ENCODE measurements at places on chromosomes 11 and 22.

DNA sequence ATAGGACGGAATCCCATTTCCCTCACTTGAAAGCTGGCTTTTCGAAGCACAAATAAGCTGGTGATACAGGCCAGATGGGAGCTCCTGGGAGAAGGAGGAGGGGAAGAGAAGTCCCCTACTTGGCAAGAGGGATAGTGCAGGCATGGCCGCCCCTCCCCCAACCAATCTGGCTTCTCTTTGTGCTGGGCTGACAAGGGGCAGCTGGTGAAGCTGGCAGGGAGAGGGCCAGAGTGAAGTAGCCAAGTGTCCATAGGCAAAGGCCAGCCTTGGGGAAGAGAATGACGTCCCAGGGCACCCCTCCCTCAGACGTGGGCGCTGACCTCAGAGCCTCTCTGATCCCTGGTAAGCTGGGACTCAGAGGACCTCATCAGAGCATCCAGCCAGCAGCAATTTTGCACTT is 78.7 kb upstream of the GRAMD1B start:
- no peak for DNase-seq

DNA sequence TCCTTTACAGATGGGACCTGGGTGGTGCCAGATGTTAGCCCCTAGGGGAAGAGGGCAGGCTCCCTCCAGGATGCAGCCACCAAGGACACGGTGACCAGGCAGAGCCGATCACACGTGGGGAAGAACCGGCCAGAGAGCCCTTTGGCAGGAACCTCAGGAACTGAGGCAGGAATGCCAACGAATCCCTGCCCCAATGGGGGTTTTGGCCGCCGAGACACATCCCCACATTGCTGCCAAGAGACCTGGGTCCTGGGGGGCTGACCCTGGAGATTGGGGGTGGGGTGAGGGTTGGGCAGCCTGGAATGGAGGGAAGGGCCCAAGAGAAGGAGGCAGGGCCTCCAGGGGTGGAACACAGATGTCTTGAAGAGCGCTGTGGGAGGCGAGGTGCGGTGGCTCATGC is 28.7 kb upstream of the LMO1 start:
- no peak for DNase-seq

GRCh38 chr11:102551169-102551781 is 20.7 kb upstream of the MMP7 start:
- no peak for DNase-seq

DNA sequence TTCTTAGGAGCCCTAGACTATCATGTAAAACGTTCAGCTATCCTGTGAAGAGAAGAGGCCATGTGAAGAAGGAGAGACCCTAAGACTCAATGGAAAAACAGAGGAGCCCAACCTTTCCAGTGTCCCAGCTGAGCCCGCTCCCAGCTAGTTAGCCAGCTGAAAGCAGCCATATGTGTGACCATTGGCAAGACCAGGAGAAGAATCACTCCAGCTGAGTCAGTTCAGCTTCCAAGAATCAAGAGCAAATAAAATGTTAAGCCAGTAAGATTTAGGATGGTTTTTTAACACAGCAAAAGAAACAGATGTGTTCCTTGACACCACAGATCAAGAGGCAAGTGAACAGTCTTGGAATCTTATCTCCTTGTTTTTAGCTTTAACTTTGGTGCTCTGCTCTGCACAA is 108.0 kb downstream of the CCDC81 start:
- DNase-seq, result no peak

GRCh38 chr22:25795478-25795877 is 53.5 kb downstream of the MYO18B start:
- no peak for DNase-seq

GRCh38 chr22:18145676-18146388 is 4.1 kb upstream of the USP18 start:
- no peak for DNase-seq

- no peak for DNase-seq
These were observed 20.7 kb downstream of the DIXDC1 start for GRCh38 chr11:111957663-111958444.

DNA sequence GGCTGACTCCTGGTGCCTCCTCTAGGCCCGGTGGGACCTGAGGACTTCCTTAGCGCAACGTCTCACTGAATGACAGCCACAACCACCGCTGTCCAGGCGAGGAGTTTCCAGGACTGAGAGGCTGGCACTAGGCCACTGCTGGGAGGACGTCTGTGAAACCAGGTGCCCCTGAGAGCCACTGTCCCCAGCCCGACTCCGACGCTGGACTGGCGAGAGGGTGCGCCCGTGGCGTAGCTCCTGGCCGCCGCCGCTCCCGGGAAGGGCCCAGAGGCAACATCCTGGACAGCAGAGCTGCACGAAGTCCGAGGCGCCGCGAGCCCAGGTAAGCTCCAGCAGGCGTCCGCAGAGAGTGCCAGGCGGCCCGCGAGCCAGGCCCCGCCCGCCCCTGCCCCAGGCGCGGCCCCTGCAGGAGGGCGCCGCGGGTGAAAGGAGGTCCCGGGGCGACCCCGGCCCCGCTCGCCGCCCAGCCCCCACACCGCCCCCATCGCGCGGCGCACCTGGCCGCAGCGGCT is 525 bp downstream of the DGCR2 start:
- no peak for DNase-seq

- no peak for DNase-seq
These were observed 4.5 kb upstream of the TBX10 start for GRCh38 chr11:67644042-67644441.

- no peak for DNase-seq
These were observed 55.4 kb downstream of the HSD17B12 start for GRCh38 chr11:43735961-43736360.

GRCh38 chr22:31537019-31537535 is 40.7 kb downstream of the SFI1 start:
- DNase-seq, result no peak

GRCh38 chr22:41315586-41315985 is 14.3 kb downstream of the ZC3H7B start:
- DNase-seq, result no peak

DNA sequence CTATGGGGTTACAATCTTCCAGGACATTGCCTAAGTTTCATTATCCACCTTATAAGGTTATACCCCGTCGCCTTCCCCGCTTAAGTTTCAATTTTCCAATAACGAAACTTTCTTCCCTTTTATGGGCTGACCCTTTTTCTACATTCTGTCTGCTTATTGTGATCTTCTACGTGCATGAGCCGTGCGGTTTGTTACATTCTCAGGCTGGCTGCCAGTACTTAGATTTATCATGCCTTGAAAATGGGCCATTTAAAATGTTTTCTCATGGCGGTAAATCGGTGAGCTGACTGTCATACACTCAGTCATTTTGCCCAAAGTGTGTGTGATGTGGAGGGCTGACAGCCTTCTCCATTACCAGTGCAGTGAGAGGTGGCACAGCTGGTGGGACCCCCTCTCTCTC is 23.3 kb downstream of the DGCR6L start:
- DNase-seq, result no peak

DNA sequence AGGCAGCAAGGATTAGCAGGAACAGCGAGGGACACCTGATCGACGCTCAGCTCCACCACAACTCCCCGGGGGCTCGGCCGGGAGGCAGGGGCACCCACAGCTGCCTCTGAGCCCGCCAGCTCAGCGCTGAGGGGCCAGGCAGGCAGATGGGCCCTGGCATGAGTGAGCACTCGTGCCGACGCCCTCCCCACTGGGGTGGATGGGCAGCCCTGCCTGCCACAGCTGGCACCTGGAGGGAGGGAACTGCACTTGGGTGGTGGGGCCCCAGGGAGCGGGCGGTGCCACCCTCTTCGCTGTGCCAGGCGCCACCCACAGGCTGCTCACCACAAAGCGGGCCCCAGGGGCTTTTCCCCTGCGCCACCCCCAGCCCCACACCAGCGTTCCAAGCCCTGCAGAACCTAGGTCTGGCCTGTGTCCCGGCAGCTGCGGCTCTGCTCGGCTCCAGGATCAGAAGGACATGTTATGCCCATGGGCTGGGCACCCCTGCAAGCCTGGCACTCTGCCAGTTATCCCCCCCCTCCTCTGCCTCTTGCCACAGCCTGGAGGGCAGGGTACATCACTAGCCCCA is 28.8 kb downstream of the WNT7B start:
- DNase-seq, result no peak

GRCh38 chr11:132095230-132096131 is 725.1 kb downstream of the NTM start:
- no peak for DNase-seq

GRCh38 chr11:87290304-87290922 is 252.7 kb downstream of the TMEM135 start:
- no peak for DNase-seq

DNA sequence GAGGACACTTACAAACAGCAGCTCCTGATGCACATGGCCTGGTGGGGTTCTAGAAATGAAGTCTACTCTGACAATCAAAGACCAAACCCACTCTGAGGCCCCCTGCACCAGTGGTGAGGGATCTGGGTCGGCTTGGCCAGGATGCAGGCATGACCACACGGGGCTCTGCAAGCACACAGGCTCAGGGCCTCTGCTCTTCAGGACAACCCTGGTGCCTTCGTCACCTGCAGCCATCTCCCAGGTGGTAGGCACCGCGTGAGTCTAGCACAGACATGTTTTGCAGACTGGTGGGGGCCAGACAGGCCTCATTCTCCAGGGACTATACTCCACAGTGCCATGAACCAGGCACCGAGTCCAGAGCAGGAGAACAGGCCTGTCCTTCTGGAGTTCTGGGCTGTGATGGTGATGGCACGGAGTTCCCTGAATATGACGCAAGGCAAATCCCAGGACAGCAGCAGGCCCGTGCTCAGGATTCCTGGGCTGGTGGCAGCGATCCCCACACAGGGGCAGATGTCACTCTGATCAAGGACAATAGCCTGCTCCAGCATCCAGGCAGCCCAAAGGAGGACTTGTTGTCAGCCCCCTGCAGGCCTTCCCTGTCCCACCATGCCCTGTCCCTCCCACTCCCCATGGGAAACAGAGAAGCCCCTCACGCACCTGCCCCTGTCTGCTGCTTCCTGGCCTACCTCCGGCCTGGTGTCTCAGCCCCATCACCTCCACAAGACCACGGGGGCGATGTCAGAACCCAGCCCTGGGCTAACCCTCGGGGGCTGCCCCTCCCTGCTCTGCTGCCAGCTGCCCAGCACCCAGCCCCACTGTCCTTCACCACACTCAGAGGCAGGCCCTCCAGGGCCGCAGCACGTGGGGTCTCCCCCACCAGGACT is 36.1 kb downstream of the GNB1L start:
- DNase-seq, result no peak

DNA sequence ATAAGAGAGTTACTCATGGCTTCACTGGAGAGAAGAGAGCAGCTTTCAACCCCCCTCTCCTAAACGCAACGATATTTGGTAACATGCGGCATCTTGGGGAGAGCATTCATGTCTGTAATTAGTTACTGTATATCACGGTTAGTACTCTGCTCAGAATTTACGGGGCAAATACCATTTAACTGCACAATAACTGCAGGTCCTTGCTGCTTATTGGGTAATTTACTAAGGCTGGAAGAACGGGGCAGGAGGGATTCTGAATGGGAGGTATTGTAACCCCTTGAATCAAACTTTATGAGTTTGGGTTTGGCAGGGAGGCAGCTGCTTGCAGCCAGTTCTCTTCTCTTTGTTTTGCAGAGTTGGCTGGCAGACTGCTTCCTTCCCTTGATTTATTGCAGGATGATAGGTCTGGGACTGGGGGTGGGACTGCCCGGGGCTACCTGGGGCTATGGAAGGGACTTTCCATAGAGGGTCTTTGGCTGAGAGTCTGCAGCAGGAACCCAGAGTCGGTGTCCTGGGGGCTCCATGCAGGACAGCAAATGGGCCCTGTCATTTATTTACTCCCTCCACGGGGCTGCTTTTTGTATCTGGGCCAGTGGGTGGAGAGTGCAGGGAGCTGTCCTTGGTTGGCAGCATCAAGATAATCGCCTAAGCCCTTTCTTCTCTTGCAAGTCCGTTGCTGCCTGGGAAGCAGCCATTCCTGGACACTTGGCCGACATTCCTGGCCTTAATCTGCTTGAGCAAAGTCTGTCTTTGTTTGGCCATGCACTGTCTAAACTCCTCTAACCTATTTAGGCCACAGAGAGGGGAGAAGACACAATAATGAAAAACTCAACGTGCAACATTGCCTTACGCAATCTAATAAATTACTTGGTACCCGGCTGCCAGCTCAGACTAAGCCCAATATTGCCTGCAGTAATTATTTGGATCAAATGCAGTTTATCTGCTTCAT is 188.9 kb downstream of the ST3GAL4 start:
- DNase-seq, result no peak

GRCh38 chr11:76783294-76783895 is at the start of gene TSKU:
Gene TSKU (plus strand): TSS chr11:76783356. CDS start chr11:76795617, 12,261 bp downstream.
- no peak for DNase-seq

DNA sequence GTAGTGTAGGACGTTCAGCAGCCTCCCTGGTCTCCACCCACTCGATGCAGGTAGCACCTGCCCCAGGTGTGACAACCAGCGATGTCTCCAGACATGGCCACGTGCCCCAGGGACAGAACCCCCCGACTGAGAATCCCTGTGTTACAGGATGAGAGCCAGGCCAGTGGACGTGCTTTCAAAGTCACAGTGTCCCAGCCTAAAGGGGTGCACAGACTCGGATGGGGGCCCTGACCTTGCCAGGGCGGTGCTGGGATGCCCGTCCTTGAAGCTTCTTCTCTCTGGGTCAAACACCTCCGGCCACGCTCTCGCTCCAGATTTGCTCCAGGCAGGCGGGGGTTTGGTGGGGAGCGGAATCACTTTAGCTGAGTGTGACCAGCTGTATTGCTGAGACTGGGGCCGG is 23.3 kb upstream of the GAL start:
- no peak for DNase-seq

DNA sequence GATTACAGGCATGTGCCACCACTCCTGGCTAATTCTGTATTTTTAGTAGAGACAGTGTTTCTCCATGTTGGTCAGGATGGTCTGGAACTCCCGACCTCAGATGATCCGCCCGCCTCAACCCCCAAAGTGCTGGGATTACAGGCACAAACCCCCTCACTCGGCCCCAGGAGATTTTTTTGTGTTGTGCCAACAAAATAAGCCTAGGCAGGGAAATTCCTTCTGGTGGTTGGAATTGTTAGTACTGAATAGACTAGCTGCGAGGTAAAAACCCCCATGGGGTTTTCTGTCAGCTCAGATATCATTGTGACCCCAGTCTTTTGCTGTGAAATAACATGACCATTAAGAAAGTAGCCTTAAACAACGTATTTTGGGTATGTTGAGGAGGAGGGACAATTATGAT is 144.9 kb downstream of the BCR start:
- no peak for DNase-seq

DNA sequence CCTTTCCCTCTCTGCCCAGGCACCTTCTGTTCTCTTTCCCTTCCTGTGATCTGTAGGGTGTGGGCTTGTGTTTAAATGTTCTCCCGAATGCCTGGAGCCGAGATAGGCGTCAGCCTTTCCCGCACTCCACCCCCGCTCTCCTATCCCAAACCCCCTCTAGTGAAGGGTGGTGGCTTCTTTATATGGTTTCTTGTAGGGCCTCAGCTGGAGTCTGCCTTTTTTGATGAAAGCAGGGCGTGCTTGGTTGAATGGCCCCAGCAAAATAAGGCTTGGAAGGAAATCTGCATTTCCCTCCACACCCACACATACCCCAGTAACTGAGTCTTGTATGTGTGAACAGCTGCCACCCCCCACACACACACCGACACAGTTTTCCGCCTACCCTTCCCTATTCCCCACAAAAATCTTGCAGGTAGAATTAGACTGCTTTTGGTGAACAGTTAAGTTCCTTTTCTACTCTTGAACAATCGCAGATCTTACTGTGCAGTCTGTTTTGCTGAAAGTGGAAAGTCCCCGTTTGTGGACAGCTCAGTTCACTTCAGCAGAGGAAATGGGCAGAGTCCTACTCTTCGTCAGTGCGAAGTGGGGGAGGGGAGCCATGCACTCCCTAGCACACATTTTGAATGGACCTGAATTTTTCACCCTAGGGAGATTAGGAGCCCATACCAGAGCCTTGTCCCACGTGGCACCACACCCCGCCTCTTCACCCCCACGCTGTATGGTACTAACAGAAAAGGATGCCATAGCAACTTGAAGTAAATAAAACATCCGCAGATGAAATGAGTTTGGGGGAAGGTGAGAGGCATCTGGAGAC is 25.5 kb upstream of the GRK2 start:
- peak; percentile 51 for DNase-seq
